NCI-H1436 (cell line): ENCODE measurements at places on chromosomes 1 and 21.

GRCh38 chr1:174989536-174990220 is 10.1 kb upstream of the CACYBP start:
- no peak for DNase-seq

DNA sequence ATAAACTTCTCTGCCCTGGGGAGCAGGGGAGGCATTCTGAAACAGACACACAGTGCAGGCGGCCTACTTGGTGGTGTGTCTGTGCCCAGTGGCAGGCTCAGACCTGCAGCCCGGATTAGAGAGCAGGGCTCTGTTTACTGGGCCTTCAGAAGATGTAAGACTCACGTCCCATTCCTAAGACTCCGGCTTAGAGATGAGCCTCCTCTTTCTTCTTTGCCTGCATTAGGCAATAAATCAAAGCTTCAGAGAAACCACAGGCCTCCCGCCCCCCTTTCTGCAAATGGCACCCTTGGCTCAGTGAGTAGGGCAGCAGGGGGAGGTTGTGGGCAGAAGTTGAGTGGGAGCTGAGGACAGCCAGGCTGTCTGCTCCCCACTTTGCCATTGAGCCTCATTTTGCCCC is 35.8 kb downstream of the LGR6 start:
- no peak for DNase-seq

DNA sequence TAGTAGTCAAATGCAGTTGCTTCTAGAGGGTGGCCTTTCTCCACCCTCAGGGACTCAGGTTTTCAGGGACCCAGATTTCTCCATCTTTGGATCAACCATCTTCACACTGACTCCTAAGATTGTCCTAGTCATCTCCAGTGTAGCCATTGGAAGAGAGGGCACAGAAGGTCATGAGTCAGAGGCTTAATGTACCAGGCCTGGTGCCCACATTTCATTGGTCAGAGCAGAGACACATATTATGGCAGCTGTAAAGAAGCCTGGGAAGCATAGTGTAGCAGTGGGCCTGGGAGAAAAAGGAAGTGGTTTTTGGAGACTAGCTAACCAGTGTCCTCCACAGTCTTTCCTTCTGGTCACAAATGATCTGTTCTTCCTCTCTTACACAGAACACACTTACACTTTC is 122.5 kb downstream of the GIPC2 start:
- DNase-seq, result no peak

- DNase-seq, result no peak
Measured at GRCh38 chr1:4684136-4684535, 29.7 kb downstream of the AJAP1 start.

DNA sequence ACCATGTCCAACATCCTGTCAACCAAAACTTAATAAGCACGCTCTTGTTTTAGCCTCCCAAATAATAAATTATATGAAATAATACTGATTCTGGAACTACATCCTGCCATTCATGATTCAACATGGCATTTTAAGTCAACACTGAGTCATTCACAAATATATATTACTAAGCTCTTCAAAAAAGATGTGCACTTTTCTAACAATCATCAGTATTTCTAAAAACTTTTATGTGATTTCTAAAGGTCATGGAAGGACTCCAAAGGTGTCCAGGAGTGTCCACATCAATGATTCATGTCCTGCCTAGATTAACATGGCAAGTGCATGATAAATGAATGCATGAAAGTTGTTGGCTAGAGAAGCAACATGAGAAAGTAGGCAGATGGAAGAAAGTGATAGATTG is 51.6 kb downstream of the NEGR1 start:
- DNase-seq, result no peak
